Activated CD4-positive, alpha-beta T cell treated with anti-CD3 and anti-CD28 coated beads, Interleukin-2, amount 10 ng/mL, durations not matched to agents 7 days and 5 days (primary cell): ENCODE measurements at places on chromosomes 1 and 21.
A peak's percentile ranks its signal among the peaks of the same experiment; 100 is the strongest.

DNA sequence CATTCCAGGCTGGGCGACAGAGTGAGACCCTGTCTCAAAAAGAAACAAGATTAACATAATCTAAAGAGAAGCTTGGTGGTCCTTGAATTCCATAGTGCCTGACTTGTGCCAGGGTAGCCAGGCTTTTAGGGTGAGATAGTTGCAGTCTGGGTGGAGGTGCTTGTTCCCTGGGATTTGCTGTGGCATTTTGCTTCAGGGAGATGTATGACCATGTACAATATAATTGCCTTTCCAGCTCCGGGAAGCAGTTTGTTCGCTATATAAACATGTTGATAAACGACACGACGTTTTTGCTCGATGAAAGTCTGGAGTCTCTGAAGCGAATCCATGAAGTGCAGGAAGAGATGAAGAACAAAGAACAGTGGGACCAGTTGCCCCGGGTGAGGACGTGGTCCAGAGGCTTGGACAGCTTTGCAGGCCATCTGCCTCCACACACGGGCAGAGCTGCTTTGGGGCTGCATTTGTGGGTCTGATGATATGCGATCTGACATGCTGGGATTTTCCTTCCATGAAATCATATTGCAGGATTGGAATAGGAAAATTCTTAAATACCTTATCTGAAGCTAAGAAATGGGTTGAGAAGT lies 49.4 kb upstream of the KIF1B start:
- DNase-seq, result no peak

DNA sequence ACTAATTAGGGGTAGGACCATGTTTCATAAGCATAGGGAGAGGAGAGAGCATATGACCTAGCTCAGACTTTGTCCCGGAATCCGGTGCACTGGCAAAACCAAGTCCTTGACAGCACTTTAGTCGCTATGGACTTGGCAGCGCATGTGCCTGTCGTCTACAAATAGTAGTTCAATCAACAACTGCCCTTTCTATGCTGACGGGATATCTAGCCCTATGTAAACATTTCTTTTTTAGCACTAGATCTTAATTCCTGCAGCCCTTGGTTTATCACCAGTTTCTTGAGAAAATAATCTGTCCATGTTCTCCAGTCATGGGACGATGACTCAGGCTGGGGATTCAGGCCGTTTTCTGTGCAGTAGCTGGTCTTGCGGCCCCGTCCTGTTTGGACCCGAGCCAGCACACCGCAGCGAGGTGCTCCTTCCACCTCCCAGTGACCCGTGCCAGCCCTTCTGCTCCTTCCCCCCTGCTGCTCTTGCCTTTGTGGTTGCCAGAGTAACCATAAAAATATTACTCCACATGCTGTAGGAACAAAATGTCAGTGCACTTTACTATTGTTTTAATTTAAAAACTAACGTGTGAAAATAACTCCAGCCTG lies 8.6 kb upstream of the MT1HL1 start:
- DNase-seq, result no peak

- no peak for DNase-seq
These were observed 488.0 kb downstream of the LMO4 start for GRCh38 chr1:87816646-87817045.

- DNase-seq, result no peak
These were observed 40.7 kb downstream of the ARHGEF11 start for GRCh38 chr1:157004806-157005205.

DNA sequence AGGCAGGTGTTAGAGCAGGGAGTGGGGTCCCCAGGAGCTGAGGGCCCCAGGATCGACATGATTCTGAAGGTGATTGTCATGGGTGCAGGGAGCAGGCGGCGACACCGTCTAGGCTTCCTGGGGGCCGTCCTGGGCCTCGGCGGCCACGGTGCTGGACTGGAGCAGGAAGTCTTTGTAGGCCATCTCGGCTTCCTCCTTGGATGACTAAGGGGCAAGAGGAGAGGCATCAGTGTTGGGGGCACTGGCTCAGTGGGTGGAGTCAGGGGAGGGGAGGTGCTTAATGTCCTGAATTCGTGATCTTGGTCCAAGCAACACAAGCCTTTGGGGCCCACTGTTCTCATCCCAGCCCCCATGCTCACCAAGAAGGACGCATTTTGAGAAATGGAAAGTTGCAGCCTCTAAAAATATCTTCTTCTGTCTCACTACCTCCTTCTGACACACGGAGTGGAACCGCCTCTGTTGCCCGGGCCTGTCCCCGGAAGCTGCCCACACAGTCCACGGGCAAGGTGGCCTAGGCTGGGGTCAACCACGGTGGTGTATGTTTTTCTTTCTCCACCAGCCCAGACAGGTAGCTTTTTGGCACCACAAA lies 8.6 kb upstream of the FCMR start:
- no peak for DNase-seq

DNA sequence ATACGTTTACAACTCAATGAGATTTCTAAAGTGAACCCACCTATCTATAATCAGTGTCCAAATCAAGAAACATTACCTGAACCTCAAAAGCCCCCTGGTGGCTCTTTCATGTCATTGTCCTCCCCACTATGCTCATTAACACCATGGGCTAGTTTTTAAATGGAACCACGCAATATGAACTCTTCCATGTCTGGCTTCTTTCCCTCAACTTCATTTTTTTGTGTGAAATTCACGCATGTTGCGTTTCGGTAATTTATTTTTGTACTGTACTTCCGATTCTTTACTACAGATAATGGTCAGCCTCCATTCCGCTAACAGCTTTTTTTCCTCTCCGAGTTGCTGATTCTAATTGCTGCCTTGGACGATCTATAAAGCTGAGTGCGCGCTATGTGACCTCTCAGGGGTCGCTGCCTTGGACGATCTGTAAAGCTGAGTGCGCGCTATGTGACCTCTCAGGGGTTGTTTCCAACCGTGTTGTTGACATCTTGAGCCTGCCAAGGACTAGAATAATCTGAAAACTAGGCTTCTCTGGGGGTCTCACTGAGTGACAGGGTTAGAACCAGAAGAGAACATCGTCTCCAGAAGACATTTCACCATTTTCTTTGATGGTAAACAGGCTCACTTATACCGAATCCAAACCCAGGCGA lies 1.1 kb upstream of the CACYBP start:
- peak; percentile 58 for DNase-seq

GRCh38 chr1:72394457-72394856 lies 112.1 kb upstream of the NEGR1 start:
- no peak for DNase-seq

- no peak for DNase-seq
These were observed 1.7 kb downstream of the SLC19A1 start for GRCh38 chr21:45540601-45540970.

- no peak for DNase-seq
These were observed 9.8 kb downstream of the PLEKHO1 start for GRCh38 chr1:150159550-150159949.

- DNase-seq, result no peak
These were observed 2.1 kb downstream of the SDE2 start for GRCh38 chr1:225996946-225997545.

DNA sequence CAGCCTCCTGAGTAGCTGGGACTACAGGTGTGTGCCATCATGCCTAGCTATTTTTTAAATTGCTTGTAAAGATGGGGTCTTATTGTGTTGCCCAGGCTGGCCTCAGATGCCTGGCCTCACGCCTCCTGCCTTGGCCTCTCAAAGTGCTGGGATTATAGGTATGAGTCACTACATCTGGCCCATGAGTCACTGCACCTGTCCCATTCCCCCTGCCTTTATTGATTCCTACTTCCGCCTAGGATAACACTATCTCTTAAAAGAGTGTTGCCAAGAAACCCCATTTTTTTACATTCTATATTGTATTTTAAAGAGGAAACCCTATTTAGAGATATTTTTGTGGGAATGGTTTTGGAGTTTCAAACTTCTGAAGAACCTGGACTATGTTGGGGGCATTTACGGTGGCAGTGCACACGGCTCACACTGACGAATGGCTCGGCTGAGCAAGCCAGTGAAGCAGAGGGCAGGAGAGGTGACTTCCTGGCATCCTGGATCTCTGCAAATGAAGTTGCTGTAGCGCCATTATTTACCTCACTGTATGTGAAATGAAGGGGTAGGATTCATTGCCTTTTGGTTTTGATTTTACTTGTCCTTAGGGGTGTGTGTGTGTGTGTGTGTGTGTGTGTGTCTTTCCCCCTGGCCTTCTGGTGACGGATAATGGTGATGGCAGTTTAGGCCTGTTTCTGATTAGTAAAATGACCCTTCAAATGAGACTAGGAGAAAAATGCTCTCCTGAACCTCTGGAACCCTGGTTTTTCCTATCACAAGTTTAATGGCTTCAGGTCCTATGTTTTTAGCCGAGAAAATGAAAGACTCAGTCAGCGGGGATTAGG lies 22.5 kb downstream of the KIF26B start:
- no peak for DNase-seq

- no peak for DNase-seq
These were observed 7.2 kb upstream of the MMP23B start for GRCh38 chr1:1624443-1625403.

GRCh38 chr1:241181471-241181870 lies 175.5 kb downstream of the RGS7 start:
- no peak for DNase-seq

- no peak for DNase-seq
These were observed 49.1 kb downstream of the GLIS1 start for GRCh38 chr1:53689736-53690326.

DNA sequence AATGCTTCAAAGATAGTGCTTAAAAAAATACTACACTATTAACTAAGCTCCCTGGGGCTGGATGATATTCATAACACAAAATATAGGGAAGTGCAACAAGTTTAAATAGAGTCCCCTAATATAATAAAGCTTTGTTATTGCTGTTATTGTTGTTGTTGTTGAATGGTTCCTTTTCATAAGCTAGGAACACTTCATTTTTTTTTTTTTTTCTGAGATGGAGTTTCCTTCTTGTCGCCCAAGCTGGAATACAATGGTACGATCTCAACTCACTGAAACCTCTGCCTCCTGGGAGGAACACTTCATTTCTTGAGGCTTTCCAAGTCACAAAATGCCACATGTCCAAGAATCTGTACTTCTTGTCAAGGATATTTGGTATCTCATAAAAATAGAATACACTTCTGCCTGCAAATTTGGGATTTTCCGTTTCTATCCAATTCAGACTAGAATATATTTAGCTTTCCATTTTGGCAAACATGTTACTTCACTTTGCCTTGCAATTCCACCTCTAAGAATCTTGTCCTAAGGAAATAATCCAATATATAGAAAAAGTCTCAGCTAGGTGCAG lies 21.1 kb downstream of the WDR47 start:
- DNase-seq, result no peak

DNA sequence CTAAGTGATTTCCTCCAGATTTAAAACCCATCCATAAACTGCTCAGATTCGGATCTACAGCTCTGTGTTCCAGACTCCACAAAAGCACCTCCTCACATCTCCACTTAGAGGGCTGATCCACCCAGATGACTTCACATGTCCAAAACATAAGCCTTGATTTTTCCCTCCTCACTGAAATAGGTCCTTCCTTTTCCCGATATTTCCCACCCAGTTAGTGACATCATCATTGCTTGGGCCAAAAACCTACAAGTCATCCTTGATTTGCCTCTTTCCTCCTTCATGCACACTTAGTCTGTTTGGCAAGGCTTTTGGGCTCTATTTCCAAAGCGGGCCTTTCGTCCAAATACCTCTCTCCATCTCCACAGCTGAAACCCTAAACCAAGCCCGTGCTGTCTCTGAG lies 32.3 kb downstream of the CCDC185 start:
- no peak for DNase-seq

DNA sequence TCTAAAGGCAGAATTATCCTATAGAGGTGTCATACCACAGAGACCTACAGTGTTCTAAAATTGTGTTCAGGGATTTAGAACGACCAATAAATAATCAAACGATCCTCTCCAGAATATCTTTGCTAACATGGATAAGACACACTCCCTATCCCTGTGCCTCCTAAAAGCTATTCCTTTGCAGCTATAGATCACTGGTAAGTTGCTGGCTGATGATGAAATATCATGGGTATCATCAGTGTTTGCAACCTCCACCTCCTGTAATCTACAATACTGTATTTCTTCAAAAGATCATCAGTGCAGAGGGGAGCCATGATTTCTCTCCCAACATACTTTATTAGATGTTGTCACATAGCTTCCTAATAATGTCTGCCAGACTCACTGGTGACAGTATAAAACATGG lies 201.9 kb downstream of the NTNG1 start:
- no peak for DNase-seq

DNA sequence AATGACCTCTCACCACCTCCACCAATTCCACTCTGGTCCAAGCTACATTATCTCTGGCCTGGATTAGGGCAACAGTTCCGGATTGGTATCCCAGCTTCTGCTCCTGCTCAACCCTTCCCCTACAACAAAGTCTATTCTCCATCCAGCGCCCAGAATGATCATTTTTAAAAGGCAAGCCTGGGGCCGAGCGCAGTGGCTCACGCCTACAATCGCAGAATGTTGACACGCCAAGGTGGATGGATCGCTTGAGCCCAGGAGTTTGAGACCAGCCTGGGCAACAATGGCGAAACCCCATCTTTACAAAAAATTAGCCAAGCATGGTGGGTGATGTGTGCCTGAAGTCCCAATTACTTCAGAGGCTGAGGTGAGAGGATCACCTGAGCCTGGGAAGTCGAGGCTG lies 2.2 kb downstream of the LYST start:
- no peak for DNase-seq

DNA sequence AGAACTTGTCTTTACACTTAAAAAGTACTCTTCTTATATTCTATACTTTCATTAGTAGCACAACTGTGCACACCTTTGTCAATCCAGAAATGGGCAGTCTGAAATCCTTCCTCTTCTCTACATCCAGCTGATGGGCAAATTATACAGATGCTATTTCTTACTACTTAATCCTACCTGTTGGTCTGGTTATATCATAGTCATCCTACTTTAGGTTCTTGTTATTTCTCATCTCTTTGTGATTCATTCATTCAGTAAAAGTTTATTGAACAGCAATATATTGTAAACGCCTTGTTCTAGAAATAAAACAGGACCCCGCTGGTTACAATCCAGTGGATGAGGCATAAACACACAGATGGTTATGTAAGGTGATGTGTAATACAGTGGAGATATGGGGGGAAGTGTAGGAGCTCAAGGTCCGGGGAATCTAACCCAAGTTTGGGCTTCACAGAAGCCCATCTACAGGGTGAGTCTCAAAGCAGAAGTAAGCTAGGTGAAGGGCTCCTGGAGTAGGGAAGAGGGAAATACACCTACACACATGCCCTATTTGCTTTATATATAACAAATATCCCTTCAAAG lies 11.8 kb upstream of the FUBP1 start:
- no peak for DNase-seq

DNA sequence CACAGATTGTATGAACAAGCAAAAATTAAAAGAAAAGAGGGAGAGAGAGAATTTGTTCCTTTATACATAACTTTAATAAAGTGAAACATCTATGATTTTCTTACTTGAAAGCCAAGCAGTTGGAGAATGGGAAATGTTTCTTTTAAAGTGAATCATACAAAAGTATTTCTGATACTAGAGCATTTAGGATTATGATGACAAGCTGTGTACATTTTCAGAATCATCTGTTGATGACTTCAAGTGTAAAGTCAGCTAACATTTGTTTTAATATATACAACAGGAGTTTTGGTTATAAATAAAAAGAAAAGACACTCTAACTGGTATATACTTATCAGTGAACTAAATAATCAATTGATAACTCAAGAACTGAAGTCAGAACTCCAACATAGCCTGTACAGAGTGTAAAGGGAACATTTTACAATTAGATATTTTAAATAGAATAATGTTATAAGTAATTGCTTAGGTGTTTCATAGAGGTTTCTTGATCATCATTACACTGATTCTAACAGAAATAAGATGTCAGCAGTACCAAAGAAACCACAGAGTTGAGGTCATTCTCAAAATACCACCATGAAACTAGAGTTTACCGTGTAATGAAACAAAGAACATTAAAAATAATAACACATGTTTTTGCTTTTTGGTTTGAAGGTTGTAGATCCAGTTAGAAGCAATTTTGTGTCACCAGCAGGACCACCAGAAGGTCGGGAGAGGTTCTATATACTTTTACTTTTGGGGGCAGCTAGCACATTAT lies 103.4 kb downstream of the COL24A1 start:
- DNase-seq, result no peak
